ENCODE measurements at places on chromosomes 2 and 18.

DNA sequence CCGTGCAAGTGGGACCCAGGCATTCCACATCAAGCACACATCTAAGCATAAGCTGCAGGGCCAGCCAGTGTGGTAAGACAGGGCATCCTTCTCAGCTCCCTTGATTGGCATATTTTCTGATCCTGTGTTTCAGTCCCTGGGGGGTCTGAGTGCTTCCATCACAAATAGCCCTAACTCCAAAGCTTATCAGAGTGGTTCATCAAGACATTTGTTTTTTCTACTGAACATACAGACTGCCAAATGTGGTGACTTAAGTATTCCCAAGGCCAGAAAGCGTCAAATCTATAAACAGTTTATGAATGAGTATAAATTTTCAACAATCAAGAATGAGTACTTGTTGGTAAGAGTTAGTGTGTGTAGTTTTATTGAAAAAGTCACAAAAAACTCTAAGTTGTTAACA, 18.8 kb downstream of the SPRED2 start:
- no peak for DNase-seq

DNA sequence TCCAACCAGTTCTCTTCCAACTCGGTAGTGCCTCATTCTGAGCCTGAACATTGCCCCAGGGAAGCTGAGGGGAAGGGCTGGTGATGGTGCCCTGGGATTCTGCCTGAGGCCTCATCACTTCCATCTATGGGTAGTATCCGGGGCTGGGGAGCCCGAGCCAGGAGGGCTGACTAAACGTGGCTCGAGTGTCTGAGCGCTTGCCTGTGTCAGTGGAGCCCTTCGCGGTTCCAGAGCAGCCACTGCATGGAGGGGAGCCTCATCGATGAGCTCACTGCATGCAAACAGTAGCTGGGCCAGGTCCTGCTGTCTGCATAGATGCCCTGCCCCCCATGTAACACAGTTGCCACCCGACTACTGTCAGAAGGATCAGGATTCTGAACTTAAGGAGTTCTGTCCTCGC, 129.3 kb downstream of the GLI2 start:
- no peak for DNase-seq

GRCh38 chr2:210224941-210225672, at the start of gene ACADL:
Gene ACADL (minus strand): TSS chr2:210225447. CDS start chr2:210225263, 184 bp downstream.
- DNase-seq: no peak

DNA sequence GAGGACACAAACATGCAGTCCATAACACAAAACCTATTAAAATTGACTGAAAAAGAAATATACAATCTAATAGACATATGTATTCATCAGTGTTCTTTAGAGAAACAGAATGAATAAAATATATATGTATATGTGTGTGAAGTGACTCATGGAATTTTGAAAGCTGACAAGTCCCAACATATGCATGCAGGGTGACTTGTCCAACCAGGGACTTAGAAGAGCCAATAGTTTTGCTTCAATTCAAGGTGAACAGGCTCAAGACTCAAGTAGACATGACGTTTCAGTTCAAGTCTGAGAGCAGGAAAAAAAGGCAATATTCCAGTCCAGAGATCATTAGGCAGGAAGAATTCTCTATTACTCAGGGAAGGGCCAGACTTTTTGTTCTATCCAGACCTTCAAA, 271.2 kb upstream of the SETBP1 start:
- no peak for DNase-seq

DNA sequence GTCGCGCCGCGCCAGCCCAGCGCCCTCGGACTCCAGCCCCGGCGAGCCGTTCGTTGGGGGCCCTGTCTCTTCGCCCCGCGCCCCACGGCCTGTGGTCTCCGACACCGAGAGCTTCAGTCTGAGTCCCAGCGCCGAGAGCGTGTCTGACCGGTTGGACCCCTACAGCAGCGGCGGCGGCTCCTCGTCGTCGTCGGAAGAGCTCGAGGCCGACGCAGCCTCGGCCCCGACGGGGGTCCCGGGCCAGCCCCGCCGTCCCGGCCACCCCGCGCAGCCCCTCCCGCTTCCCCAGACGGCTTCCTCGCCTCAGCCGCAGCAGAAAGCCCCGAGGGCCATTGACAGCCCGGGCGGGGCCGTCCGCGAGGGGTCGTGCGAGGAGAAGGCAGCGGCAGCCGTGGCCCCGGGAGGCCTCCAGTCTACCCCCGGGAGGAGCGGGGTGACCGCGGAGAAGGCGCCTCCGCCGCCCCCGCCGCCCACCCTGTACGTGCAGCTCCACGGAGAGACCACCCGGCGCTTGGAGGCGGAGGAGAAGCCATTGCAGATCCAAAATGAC, 1.4 kb downstream of the PHLPP1 start:
- no peak for DNase-seq

DNA sequence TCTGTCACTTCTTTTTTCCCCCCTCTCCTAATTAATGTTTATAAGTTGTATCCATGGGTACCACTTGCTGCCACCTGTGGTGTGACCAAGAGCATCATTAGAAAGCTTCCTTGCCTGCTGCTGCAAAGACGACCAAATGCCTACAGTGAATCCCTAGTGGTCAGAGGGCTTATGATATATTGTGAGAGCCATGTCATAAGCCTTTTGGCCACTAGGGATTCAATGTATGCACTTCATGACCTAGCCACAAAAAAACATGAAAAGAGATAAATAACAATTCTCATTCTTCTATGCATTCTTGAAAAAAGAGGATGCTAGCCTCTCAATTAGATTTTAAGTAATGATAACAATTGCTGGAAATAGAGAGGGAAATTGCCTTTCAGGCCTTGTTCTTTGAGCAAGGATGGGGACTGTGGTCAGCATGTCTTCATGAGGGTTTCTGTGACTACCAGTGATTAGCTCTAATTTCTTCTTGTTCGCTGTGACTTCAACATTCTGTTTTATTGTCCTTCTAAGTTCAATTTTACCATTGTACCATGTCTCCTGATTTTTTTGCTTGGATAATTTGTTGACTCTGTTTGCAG, 435.3 kb downstream of the TGIF1 start:
- no peak for DNase-seq

- DNase-seq: no peak
Observed at GRCh38 chr2:14866736-14867352, 234.3 kb downstream of the LRATD1 start.

GRCh38 chr2:16639431-16639830, 26.2 kb downstream of the CYRIA start:
- no peak for DNase-seq

DNA sequence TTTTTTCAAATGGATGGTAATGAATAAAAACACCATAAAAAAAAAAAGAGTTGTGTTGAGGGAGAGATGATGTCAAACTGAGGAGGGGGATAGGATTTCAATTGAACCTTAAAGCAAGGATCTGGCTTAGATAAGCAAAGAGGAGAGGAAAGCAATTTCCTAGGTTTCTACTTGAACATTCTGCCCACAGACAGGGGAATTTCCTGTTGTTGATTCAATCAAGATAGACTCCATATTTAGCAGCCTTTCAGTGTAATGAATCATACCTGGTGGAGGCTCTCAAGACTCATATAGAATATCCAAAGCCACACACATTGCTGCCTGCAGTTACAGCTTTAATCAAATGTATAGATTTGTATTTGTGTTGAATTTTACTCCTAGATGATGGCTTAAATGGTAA, 294.4 kb upstream of the PIK3C3 start:
- no peak for DNase-seq

DNA sequence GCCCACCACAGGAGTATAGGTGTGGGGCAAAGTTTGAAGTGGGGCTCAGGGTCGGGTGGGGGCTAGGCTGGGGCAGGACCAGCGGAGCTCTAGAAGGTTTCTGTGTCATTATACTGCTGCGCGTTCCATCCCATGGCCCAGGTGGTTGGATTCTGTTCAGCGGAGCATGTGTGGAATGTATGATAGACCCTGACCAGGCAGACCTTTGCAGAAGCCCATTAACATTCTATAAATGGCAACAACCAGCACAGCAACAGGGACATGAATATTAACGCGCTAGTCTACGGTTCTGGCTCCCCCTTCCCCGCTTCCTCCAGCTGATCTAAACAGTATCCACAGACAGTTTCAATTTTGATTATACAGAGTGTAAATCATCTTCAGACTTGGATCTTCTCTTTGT, 4.1 kb upstream of the PRKCE start:
- no peak for DNase-seq

GRCh38 chr18:45270289-45270771, 344.9 kb upstream of the SLC14A2 start:
- no peak for DNase-seq

- no peak for DNase-seq
Observed at GRCh38 chr2:121869363-121869762, 113.9 kb downstream of the TSN start.

DNA sequence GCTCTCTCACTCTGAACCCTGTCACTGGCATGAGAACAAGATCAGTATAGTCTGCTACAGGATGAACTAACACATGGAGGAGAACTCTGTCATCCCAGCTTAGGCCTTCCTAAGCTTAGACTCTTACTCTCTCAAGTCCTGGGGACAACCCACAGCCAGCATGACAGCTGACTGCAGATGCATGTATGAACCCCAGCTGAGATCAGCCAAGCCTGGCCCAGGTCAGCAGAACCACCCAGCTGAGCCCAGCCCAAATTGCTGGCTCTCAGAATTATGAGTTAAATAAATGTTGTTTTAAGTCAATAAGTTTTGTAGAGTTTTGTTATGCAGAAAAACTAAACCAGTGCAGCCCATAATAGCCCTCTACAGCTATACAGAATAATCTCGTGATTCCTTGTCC, 287.3 kb downstream of the TNS1 start:
- no peak for DNase-seq

DNA sequence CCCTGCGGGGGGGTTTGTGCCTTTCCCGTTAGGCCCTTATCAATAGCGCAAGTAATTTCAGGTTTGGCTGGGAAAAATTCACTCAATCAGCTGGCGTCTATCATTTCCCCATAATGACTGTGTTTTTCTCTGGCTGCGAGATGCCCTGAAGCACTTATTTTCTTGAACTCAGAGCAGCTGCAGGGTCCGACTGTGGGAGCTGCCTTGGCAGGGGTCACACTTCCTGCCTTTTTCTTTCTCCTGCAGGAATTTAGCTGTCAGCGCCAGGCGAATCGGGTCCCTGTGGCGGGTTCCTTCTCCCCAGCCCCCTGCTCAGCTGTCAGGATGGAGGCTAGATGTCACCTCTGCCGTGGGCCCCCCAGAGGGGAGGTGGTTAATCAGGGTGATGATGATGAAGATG, 81.3 kb upstream of the HPCAL1 start:
- DNase-seq: no peak

DNA sequence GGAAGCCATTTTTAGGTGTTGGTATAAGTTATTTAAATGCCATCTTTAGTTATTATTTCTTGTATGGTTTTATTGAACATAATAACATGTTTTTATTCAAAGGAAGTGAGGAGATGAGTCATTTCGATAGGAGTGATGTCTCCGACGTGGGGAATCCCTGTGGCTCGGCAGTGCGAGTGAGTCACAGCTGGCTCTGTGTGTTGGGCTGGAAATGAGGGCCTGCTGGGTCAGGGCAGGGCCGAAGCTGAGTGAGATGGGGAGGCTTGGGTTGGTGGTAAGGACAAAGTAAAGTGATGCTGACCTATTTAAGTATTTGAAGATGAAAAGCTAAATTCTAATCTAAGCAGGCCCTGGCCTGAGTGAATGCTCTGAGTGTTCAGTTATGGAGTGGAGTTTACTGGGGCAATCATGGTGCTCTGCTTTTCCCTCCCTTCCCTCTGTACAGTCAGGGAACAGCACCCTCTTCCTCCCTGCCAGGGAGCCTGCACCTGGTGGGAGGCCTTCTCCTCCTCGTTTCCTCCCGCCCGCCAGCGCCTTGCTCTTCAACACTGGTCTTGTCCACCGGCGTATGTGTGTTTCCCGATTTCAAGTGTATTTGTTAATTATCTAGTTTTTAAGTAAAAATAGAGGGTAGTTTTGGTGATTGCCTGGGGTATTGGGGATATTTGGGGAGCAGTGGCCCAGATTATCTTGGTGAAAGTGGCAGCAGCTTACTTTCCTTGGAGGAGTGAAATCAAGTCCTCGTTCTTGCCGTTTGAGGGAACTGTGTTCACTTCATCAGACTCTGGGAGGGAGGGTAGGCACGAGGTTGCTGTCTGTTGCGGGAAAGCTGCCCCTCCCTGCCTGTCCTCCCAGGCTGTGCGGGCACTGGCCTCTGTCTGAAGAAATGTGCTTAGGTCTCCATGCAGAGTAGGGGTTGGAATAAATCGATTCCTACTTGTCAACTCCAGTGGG, 157.0 kb downstream of the LDLRAD4 start:
- peak; percentile 40 for DNase-seq

DNA sequence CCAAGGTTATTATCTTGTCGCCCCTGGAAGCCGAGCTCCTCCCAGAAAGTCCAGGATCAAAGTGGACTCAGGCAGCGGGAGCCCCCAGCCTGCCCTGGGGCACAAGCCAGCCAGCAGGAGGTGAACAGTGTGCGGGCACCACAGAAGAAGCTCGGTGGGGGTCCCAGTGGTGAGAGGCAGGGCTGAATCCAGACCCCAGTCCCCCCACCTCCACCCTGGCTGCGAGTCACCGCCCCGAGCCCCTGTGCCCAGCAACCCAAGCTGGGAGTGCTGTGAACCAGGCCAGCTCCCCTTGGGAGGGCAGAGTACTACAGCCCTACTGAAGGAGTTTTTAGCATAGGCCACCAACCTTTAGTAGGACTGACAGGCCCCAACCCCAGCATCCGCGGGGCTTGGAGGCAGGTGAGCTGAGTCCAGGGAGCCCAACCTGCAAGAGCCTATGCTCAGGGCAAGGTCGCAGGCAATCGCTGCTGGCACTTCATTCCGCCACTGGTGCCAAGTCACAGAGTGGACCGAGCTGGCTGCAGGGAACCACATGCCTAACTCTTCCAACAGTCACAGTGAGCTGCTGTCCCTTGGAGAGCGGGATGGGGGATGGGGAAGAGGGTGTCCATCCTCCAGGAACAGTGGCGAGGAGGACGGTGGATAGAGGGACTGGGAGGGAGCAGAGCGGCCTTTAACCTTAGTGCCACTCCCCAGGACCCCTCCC, 3.0 kb downstream of the PIEZO2 start:
- no peak for DNase-seq

DNA sequence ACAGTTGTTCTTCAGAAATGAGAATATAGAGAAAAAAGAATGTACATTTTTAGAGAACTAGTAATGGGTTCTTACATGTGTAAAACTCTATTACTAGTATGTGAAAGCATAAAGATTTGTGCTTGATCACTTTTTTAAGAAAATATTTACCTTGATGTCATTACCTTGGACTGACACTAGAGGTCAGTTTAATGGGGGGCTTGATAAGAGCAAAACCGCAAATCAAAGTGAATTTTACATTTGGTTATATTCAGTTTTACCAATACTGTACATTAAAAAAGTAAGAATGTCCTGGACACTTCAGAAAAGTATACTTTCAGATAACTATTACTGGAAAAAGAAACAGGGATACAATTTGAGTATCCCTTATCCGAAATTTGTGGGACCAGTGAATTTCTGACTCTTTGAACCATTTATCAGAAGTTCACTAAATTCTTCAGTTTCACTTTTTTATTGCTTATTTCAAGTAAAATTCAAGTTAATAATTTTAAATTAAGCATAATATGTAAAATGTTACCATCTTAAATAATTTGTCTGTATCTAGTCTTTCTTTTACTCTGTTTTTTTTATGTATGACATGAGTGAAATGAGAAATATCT, 1149.5 kb downstream of the DSC3 start:
- DNase-seq: no peak

- no peak for DNase-seq
Observed at GRCh38 chr2:178530625-178531142, 50.4 kb downstream of the PLEKHA3 start.

GRCh38 chr2:85413592-85414420, 3.6 kb upstream of the CAPG start:
- DNase-seq: no peak

GRCh38 chr2:188787021-188787657, 187.0 kb upstream of the COL3A1 start:
- no peak for DNase-seq

GRCh38 chr2:158544998-158545397, 88.2 kb downstream of the PKP4 start:
- DNase-seq: no peak

- DNase-seq: no peak
Observed at GRCh38 chr2:236214376-236214995, 46.3 kb upstream of the GBX2 start.

All from AG09319 (cell line).